CD4-positive, alpha-beta T cell treated with Interleukin-6 for 4 hours (primary cell): ENCODE measurements at places on chromosomes 4 and X.

DNA sequence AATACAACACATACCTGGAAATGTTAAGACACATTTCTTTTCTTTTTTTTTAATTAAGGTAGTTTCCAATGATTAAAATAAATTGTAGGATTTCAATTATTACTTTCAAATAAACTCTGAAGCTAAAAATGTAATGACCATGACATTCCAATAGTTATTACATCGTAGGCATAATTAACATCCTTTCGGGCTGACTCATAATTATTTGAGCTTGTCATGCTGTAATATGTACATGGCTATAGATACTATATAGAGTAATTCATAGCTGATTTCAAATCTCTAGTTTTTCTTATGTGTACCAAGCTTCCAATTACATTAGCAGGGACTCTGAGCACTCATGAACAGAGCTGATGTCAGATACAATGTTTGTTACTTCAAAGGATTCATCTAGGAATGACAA, 125.7 kb upstream of the GABRG1 start:
- DNase-seq, result no peak

DNA sequence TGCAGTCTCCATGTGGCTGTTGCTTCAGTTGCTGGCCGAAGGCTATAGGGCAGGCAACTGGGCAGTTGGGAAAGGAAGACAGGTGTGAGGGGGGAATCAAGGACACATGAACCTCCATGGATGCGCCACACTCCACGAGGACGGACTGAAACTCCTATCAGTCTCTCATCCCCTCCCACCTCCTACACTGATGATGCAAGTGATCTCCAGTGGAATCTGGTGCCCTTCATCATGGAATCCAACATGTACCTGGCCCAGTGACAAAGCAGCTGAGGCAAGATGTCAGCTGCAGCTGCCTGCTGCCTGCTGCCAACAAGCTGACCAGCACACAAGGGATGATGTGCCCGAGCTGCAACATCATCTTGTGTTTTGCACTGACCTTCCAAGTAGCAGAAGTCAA, 26.0 kb upstream of the MGST2 start:
- no peak for DNase-seq

DNA sequence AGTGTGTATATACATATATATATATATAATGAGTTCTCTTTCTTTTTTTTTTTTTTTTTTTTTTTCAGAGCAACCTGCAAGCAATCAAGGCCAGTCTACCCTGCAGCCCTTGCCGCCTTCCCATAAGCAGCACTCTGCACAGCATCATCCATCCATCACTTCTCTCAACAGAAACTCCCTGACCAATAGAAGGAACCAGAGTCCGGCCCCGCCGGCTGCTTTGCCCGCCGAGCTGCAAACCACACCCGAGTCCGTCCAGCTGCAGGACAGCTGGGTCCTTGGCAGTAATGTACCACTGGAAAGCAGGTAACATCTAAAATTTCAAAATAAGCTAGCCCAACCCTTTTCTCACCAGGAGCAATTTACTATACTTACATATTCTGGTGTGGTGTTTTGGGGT, 316.3 kb downstream of the DCTD start:
- no peak for DNase-seq

DNA sequence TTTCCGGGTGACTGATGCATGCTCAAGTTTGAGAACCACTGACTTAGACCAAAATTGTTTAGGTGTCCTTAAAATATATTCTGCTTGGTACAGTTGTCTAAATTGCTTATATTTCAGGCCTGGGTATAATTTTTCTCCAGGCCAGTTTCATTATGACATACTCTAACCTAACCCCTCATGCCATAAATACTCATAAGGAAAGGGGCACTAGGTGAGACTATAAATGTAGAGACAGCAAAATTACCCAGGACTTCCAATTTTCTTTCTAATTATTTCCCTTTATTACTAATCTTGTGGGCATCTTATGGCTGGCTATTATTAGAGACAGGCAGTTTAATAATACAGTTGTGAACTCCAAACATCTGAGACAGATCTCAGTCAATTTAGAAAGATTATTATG, 150.2 kb downstream of the RRAGB start:
- DNase-seq, result no peak

GRCh38 chr4:170339522-170339921, 249.8 kb upstream of the AADAT start:
- no peak for DNase-seq

DNA sequence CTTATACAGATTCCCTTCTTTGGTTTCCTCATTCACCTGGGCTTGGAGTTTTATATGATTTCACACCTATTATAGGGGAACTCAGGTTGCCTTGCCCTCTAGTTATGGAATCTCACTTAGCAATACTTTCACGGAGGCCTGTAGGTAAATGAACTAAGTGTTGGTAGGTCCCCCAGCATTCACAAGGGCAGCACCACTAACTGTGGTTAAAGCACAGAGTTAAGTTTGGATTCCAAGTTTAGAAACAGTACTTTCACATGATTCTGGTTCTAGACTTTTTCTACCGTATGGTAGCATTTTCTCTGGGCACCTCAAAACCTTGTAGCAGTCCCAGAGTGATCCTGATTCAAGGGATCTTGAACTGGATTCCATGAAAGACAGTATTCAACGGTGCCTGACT, 46.4 kb downstream of the SH2D1A start:
- no peak for DNase-seq

- no peak for DNase-seq
These were observed 53.0 kb downstream of the PKD2 start for GRCh38 chr4:88060431-88060830.

DNA sequence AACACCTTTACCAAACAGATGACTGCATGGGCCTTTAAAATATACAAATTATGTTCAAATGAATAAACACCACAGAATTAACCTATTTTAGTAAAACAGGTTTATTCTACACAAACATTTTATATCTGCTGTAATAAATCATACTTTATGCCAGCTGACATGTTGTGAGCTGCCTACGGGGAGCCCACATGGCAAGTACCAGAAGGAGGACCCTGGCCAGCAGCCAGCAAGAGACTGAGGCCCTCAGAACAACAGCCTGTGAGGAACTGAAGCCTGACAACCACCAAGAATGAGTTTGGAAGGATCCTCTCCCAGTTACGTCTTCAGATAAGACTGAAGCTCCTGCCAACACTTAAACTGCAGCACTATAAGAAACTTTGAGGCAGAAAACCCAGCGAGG, 377.0 kb downstream of the PDGFC start:
- DNase-seq, result no peak

DNA sequence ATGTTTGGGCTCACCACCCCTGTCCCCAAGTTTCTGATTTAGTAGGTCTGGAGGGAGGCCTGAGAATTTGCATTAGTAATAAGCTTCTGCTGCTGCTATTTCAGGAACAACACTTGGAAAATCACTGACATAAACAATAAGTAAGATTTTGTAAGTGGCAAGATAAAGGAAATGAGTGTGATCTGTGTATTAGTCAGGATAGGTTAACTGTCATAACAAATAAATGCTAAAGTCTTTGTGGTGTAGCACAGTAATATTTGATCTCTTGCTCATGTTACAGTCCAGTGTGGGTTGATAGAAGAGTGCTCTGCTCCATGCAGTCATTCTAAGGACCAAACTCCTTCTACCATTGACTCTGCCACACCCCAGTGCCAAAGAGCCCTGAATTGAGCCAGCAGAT, 67.0 kb downstream of the NHS start:
- no peak for DNase-seq

- no peak for DNase-seq
These were observed 61.0 kb downstream of the SEPSECS start for GRCh38 chr4:25098964-25099891.

DNA sequence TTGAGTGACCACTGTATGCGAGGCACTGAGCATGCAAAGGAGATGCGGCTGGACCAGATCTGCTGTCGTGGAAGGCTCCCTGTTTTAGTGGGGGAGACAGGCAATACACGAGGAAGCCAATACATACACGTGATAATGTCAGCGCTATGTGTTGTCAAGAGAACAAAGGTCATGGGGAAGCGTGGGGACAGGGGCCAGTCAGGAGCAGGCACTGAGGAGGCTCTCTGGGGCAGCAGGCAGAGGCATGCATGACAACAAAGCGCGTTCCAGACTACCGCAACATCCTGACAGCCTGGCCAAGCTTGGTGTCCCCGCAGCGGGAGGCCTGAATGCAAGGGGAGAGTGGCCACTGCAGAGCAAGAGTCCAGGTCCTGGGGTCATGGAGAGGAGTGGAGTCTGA, 61.9 kb downstream of the DCTD start:
- no peak for DNase-seq

DNA sequence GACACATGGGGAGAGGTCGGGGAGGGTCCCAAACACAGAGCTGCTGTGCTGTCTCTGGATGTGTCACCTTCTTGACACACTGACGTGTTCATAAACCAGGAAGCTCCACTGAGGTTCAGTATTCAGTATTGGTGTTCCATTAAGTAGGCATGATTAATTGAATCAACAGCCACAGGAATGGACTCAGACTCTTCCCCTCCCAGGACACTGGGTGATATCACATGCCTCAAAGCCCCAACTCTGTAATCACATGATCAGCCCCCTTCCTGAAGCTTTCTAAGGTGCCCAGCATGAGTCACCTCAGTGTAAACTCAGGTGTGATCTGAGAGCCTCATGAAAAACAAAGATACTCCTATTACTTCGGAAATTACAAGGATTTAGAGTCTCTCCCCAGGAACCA, 21.1 kb upstream of the HNRNPD start:
- no peak for DNase-seq

DNA sequence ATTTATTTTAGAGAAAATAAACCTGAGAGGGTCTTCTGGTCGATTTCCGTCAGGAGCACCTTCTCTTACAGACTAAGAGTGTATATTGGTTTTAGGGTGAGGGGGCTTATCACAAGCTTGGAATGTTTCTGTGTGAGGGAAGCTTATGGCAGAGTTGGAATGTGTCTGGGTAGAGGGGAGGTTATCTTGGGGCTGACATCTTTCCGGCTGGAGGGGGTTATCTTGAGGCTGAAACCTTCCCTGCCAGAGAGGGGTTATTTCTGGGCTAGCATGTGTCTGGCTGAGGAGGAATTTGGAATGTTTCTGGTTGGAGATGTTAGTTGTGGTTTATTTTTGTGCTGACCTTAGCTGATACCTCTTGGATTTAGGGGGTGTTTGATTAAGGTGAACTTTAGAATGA, 1312.1 kb downstream of the ADGRL3 start:
- no peak for DNase-seq

- DNase-seq, result no peak
These were observed 77.3 kb upstream of the NOCT start for GRCh38 chr4:138938366-138938690.

- DNase-seq, result no peak
These were observed 4.4 kb upstream of the APBB2 start for GRCh38 chr4:41218703-41219102.

GRCh38 chr4:146123231-146123630, 52.3 kb upstream of the LSM6 start:
- DNase-seq, result no peak

GRCh38 chr4:3502941-3503936, 29.0 kb downstream of the LRPAP1 start:
- DNase-seq, result no peak

GRCh38 chr4:79869597-79870237, 203.3 kb downstream of the ANTXR2 start:
- DNase-seq, result no peak

DNA sequence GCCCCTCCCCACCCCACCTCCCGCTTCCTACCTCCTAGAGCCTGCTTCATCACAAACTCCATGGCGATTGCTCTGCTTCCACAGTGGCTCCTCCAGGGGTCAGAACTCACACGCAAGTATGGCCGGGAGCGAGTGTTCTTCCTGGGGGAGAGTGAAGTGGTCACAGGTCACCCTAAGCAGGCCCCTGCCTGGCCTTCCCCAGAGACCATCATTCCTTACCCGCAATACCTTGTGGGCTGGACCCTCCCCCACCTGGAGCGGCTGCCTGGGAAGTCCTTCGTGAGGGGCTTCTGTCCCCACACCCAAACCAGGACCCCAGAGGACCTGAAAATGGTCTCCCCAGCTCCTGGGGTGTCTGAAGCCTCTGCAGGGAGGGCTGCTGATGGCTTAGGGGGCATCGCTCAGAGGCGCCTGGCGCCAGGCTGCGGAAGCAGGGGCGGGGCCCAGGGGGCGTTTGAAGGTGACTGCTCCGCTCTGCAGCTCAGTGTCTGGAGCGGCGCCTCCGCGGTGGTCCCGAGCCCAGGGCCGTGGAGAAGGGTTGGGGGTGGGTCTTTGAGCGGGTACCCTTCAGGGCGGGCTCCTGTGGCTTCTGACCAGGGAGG, 1.4 kb downstream of the CPLX1 start:
- no peak for DNase-seq

GRCh38 chr4:78439328-78439727, 112.2 kb upstream of the ANXA3 start:
- no peak for DNase-seq

DNA sequence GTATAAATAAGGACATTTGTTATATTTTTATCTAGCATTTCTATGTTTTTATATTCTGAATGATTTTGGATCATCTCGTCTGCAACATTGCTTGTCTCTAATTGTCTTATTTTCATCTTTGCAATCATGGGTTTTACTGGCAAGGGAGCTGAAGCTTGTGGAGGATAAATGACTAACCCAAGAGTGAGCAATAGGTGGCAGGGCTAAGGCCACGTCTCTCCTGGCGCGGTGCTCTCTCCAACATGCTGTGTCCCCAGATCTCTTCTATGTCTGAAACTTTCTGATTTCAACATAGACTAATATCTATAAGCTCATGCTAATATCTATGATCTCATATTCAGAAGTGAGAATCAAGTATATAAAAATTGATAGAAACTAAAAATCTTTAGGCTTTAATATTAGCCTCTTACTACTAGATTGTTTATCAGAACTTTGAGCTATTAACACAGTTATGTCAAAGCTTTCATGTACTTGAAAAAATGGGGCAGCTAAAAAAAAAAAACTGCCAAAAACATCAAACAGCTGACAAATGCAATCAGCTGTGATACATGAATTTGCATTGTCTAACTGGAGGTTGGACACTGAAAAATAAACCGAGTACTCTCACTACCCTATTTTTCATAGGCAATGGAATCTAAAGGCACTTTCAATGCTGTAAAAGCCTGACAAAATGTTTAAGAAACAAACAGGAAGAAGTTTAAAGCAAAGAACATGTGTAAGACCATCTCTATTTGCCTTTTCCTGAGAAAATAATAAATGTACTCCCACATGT, 169.2 kb downstream of the TMA16 start:
- no peak for DNase-seq

DNA sequence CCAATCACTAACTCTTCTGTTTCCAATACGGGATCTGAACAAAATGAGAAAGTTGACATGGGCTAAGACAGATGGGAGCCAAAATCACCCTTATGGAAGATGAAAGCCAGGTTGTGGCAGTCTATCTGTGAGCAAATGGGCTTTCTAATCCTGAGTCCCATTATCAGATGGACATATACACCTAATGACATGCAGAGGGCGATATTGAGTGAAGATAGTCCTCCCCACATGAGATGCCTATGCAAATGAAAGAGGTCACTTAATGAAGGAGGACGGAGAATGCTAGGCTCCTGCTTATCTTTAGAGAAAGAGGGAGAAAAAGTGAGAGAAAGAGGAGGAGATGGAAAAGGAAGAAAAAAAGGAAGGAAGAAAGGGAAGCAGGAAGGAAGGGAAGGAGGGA, 547.5 kb downstream of the NLGN4X start:
- DNase-seq, result no peak

- no peak for DNase-seq
These were observed 7.4 kb downstream of the SNCA start for GRCh38 chr4:89829470-89830138.

GRCh38 chrX:56764153-56764974, 35.3 kb downstream of the NBDY start:
- peak; percentile 87 for DNase-seq
